AG09319 (cell line): ENCODE measurements at places on chromosomes 1 and 21.

DNA sequence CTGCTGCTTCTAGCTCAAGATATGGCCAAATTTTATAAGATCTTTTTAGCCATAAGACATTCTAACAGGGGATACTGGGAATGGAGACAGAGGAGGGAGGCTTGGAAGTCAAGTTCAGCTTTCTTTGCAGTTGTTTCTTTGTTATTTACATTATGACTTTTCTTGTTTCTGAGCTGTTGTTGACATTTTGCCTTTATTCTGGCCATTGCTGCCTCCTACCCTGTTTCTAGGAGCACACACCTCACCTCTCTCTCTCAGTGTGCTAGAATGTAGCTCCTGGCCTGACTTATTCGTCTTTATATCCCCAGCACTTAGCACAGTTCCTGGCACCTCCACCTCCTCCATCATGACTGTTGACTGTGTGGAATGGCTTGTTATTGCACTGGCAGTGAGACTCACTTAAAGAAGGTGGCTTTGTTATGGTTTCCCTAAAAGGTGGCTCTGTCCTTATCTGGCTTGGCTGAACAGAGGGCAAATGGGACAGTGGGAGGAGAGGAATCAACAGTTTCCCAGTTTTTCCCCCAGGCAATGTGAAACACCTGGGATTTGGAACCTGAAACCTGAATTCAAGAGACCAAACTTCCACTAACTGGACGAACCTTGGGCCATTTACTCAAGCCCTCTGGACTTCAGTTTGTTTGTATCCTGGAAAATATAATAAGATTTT, 76.1 kb upstream of the PPP2R5A start:
- DNase-seq: no peak

- DNase-seq: no peak
These were observed 1046.2 kb downstream of the AMY1C start for GRCh38 chr1:104795931-104796330.

DNA sequence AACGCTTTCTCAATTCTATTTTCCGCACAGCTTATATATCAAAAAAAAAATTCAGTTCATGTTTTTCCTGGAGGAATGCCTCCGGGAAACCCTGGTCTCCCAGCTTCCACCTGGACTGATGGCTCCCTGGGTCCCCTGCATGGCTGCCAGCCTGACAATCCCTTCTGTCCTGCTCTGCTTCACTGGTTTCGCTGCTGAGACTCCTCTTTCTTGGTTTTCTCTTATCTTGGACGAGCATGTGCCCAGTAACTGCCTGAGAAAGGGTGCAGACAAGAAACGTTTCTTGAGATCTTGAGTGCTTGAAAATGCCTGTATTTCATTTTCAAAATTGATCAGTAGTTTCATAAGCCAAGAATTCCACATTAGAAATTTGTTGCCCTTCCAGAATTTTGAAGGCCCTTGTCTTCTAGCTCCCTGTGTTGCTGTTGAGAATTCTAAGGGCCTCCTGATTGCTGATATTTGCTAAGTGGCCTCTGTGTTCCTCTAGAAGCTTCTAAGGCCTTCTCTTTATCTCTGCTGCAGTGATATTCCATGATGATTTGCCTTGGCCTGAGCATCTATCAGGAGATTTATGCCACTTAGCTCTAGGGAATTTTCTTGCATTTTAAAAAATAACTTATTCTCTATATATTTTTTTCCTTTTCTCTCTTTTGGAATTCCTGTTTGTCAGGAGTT, 44.7 kb downstream of the ETS2 start:
- DNase-seq: no peak

DNA sequence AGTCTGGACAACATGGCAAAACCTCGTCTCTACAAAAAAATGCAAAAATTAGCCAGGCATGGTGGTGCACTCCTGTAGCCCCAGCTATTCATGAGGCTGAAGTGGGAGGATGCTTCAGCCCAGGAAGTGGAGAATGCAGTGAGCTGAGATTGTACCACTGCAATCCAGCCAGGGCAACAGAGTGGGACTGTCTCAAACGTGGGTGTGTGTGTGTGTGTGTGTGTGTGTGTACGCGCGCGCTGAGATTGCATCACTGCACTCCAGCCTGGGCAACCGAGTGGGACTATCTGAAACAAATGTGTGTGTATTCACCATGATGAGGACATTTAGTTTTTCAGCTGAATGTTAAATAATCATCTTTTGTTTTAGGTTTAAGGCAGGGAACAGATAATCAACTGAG, 21.1 kb downstream of the USP1 start:
- no peak for DNase-seq

- no peak for DNase-seq
These were observed 74.9 kb downstream of the PUM1 start for GRCh38 chr1:30990591-30990990.

DNA sequence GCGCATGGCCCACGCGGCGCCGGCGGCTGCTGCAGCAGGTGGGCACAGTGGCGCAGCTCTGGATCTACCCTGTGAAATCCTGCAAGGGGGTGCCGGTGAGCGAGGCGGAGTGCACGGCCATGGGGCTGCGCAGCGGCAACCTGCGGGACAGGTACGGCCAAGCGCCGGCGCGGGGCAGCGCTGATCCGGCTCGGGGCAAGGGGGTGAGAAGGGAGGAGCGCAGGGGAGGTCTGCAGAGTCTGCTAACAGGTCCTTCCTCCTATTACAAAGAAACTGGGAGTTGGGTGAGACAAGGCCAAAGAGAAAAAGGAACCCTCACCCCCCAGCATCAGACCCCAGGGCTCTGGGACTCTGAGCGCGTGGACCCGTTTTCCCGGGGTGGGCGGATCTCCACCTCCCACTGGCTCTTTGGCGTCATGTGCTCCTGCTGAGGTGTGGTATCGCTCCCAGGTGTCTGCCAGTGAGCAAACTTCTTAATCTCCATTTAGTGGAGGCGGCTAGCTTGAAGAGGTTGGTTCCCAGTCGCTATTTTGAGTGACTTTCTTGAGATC, 431 bp downstream of the MTARC1 start:
- DNase-seq: no peak

GRCh38 chr1:59917026-59917784, 9.4 kb downstream of the CYP2J2 start:
- no peak for DNase-seq

DNA sequence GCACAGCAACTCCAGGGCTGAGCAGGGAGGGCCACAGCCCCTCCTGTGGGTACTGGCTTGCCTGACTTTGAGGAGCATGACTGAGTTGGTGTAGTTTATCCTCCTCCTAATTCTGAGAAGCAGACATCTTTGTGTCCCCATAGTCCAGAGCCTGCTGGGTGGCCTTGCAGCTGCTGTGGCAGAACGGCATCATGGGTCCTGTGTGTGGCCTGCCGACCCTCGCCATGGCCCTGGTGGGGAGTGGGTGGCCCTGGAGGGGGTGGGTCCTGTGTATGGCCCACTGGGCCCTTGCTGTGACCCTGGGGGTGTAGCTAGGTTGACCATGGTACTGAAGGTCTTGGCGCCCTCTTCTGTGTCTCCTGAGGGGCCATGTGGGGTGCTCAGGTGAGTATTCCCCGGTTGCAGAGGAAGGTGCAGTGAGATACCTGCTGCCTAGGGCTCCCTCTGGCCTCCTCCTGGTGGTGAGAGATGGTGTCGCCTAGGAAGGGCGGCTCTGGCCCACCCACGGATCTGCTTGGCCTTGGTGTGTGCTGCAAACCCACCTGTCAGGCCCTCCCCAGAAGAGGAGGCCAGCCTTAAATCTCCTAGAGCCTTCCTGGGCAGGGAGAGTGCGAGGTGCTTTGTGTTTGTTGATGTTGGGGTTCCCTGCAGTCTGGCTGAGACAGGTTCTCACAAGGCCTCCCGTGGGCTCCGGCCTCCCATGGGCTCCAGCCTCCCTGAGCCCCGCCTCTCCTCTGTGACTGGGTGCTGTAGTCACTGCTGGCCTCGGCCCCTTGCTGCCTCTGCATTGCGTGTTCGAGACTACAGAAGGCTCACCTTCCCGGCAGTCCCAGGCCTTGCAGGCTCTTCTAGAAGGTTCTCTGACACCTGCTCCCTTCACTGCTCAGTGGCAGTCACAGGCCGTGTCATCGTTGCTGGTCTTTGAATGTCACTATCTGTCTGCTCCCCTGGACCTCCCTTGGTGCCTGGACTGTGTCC, 7.8 kb downstream of the SNAP47 start:
- DNase-seq: no peak

DNA sequence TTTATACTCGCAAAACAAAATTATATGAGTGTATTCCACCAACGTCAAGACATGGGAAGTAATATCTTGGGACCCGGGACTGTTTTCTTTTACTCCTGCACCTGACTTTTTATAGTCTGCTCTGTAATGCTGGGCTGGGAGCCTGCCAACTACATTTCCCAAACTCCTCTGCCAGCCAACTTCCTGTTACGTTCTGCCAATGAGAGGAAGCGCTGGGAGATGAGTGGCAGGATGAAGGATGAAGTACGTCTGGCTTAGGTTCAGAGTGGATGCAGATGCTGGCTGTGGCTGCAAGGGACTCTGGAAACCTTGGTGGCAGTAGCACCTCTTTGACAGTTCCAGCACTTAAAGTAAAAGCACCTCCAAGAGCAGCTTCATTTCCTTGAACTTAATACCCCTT, 59.6 kb downstream of the USP24 start:
- DNase-seq: no peak

- DNase-seq: no peak
These were observed 22.4 kb upstream of the KIFAP3 start for GRCh38 chr1:170096806-170097340.

- no peak for DNase-seq
These were observed 90.8 kb downstream of the NFIA start for GRCh38 chr1:61173118-61173517.

- no peak for DNase-seq
These were observed 451 bp downstream of the ADAMTSL4 start for GRCh38 chr1:150549496-150550221.

GRCh38 chr1:215667761-215668160, 100.7 kb downstream of the KCTD3 start:
- DNase-seq: no peak

GRCh38 chr1:21295002-21295401, 4.7 kb upstream of the ECE1 start:
- no peak for DNase-seq

DNA sequence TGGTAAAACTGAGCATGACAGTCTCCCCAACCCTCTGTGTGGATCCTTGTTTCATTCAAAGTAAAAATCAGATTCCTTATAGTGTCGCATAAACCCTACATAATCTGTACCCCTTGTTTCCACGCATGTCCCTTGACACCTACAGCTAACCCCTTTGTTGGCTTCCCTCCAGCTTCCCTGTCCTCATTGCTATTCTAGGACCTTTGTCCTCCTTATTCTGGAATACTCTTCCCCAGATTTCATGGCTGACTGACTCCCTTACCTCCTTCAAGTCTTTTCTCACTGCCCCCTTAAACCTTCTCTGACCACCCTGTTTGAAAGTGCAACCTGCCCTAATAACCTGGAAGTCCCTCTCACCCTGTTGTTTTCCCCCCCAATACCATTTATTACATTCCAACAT, 4.0 kb downstream of the RNF11 start:
- no peak for DNase-seq

GRCh38 chr1:204505674-204506200, 10.5 kb upstream of the MDM4 start:
- DNase-seq: no peak

- no peak for DNase-seq
These were observed 176.3 kb downstream of the IER5 start for GRCh38 chr1:181264821-181265220.
